ENCODE measurements at places on chromosomes 1 and 21. TPM values are rescaled to one million over a fixed set of nuclear protein-coding genes. Genes with fewer than 3 reads are reported as not detected.

CHI3L1 gene
- not detected for total RNA-seq

C1orf198 gene
- 2.2 TPM for total RNA-seq

RGS13 gene
- 0.17 TPM for total RNA-seq

DHX9 gene
- total RNA-seq = 353 TPM

CCDC181 gene
- not detected for total RNA-seq

TDRD5 gene
- not detected for total RNA-seq

KCNE1 gene
- not detected for total RNA-seq

SPRR5 gene
- total RNA-seq = not detected

OXCT2 gene
- total RNA-seq = not detected

NPPB gene
- not detected for total RNA-seq

ST6GALNAC5 gene
- total RNA-seq = not detected

RGSL1 gene
- total RNA-seq = not detected

G0S2 gene
- total RNA-seq = 6.8 TPM

FAM151A gene
- not detected for total RNA-seq

OR6N1 gene
- not detected for total RNA-seq

TMEM200B gene
- not detected for total RNA-seq

PEA15 gene
- total RNA-seq = 9.4 TPM

RBM11 gene
- total RNA-seq = 18.7 TPM

CELA2A gene
- not detected for total RNA-seq

OR2L2 gene
- 0.19 TPM for total RNA-seq

KCNJ9 gene
- not detected for total RNA-seq

MECR gene
- total RNA-seq = 5.5 TPM

MAGI3 gene
- total RNA-seq = 8.7 TPM

EPHA10 gene
- not detected for total RNA-seq

ANKRD34A gene
- 0.42 TPM for total RNA-seq

ANGPTL3 gene
- total RNA-seq = not detected

VASH2 gene
- total RNA-seq = 0.11 TPM

CCDC24 gene
- total RNA-seq = 0.98 TPM

Data from CD4-positive, alpha-beta T cell (primary cell).